Fibroblast of pulmonary artery (primary cell): ENCODE measurements at places on chromosomes 13 and 19.
A peak's percentile ranks its signal among the peaks of the same experiment; 100 is the strongest.

- no peak for DNase-seq
Observed at GRCh38 chr13:88360761-88361160, 689.6 kb downstream of the SLITRK5 start.

GRCh38 chr13:105272660-105273631 is 1262.5 kb downstream of the EFNB2 start:
- no peak for DNase-seq

DNA sequence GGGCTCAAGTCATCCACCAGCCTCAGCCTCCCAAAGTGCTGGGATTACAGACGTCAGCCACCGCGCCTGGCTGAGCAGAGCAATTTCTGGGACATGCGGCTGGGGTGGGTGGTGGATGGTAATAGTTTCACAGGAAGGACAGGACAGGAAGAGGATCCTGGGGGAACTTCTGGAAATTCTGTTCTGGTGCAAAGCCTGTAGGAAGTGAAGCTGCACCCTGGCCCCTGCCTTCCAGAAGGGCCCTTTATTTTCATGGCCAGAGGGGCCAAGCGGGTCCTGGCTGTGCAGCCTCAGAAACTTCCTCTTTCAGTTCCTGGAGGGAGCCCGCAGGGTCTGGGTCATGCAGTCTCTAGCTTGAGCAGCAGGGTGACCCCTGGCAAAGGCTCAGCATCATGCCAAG is 15.7 kb downstream of the FEM1A start:
- no peak for DNase-seq

DNA sequence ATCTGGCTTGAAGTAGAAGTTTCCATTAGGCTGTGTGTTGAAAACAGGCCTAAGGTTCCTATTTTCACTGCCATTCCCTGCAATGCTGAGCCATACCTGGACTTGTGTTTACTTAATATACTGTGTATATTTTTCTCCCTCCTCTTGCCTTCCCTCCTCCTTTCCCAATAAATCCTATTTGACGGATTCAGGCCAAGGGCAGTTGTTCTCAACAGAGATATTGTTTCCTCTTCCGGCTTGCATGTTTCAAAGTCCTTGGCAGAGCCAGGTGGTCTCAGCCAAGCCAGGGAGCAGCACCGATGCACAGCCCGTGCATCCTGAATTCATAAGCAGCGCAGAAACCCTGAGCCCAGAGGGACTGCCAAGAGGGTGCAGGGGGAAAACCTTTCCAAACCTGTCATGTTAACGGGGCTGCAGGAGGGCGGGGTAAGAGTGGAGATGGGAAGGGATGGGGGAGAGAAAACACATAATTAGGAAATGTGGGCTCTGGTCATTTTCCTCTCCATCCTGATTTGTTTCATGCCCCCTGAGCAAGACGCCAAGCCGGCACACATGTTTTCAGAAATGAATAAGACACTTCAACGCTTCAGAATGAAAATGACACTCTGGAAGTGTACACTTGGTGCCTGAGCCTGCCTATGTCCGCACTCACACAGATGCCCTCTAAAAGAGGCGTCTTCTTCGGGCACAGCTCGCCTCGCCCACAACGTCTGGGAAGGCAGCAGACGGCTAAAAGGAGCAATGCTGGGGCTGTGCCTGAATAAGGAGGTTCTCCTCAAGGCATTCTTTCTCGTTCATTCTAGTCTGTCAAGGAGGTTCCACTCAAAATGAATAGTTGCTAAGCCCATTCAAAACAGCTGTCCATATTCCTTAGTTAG is 149.3 kb upstream of the UBL3 start:
- DNase-seq: no peak

GRCh38 chr13:94173312-94173854 is 306.1 kb downstream of the DCT start:
- no peak for DNase-seq

- peak; percentile 78 for DNase-seq
Observed at GRCh38 chr13:37716420-37717195, 118.0 kb upstream of the POSTN start.

GRCh38 chr19:14632286-14632685 is 42.4 kb downstream of the ADGRE3 start:
- peak; percentile 24 for DNase-seq

- DNase-seq: peak; percentile 69
Observed at GRCh38 chr13:113022745-113023574, 53.9 kb downstream of the MCF2L start.

DNA sequence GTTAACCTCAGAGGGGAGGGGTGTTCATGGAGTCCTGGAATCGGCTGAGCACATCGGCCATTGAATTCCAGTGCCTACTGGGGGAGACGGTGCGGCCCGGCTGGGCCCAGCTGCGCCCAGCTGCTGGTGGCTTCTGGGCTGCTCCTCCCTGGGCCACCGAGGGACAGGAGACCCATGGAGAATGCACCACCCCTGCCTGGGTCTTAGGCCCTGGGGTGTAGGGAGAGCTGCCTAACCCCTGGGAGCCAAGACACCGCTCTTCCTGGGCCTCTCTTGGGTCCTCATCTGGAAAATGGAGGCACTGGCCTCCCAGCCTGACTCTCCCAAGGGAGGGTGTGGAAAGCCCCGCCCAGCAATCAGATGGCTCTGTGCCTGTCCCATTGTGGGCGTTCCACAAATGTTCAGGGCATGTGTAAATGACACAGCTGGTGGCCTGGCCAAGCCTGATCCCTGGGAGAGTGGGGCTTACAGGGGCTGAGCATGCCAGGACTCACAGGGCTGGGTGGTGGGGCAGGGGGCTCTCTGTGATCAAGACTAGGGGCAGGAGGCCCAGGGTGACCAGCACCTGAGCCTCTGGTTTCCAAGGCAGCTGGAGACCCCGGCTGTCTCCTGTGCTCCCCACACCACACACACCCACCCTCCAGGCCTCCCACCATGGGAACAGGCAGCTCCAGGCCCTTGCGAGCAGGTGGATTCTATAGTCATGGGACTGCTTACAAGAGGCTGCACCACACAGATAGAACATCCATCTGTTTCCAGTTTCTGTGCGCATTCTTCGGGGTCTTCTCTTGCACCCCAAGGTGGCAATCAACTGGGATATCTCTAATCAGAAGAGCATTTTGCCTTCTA is 150.9 kb downstream of the URI1 start:
- no peak for DNase-seq

- DNase-seq: no peak
Observed at GRCh38 chr19:33424181-33424580, 50.7 kb downstream of the CEBPG start.

- DNase-seq: peak; percentile 28
Observed at GRCh38 chr13:105778196-105778595, 757.3 kb downstream of the EFNB2 start.

GRCh38 chr13:102441085-102441484 is 39.2 kb upstream of the FGF14 start:
- no peak for DNase-seq

- no peak for DNase-seq
Observed at GRCh38 chr19:13150931-13151604, 857 bp downstream of the IER2 start.

GRCh38 chr13:107065036-107065435 is 497.1 kb upstream of the ARGLU1 start:
- no peak for DNase-seq

- DNase-seq: peak; percentile 84
Observed at GRCh38 chr19:5947435-5947834, 30.5 kb downstream of the RANBP3 start.

DNA sequence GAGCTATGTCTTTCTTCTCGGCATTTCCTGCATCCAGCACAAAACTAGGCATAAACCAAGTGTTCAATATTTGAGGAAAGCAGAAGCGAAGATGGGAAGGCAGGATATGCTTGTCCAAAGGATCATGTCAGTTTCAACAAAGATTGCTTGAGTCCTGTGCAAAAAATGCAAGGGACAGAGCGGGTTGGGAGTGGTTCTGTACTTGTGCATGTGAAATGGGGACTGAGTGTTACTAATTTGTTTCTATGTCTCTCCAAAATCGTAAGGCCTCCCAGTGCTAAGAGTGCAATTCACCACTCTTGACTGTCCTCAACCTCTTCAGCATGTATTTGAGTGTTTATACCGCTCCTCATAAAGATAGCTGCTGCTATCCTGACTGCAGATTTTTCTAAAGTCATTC is 166.2 kb downstream of the DLEU7 start:
- no peak for DNase-seq

GRCh38 chr13:92769046-92769445 is 457.6 kb upstream of the GPC6 start:
- DNase-seq: peak; percentile 47

GRCh38 chr19:50602935-50603334 is 34.7 kb upstream of the LRRC4B start:
- no peak for DNase-seq

DNA sequence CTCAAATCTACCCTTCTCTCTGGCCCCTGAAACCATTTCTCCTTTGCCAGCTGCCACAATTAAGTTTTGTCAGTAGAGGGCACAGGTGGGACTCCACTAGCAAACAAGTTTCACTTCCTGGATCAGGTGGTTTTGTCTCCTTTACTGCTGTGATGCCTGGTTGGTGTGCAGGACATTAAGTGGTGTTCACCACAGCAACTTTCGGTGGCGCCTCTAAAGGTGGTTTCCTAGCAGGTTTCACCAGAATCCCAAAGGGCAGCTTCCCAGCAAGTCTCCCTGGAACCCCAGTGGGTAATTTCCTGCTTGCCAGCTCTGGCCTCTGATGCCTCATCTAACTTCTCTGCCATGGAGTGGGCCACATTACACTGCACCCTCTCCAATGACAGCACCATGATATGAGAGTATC is 16.6 kb downstream of the MED4 start:
- peak; percentile 19 for DNase-seq

DNA sequence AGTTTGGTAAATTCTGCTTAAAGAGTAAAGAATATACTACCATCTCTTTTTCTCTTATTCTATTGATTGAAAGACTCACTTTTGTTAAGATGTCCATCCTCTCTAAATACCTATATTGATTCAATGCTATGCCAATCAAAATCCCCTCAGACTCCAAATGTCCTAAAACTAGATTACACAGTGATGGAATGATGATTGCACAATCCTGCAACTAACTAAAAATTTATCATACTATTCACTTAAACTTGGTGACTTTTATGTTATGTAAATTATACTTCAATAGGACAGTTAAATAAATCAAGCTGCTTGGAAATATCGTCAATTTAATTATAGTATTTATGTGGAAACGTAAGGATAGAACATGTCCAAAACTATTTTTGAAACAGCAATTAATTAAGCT is 2765.1 kb upstream of the PCDH20 start:
- DNase-seq: no peak

GRCh38 chr19:50649433-50650391 is at the start of gene C19orf81:
Gene C19orf81, plus strand, starts transcription at chr19:50649445. Its CDS starts 0 bp downstream, at chr19:50649445.
- peak; percentile 36 for DNase-seq

DNA sequence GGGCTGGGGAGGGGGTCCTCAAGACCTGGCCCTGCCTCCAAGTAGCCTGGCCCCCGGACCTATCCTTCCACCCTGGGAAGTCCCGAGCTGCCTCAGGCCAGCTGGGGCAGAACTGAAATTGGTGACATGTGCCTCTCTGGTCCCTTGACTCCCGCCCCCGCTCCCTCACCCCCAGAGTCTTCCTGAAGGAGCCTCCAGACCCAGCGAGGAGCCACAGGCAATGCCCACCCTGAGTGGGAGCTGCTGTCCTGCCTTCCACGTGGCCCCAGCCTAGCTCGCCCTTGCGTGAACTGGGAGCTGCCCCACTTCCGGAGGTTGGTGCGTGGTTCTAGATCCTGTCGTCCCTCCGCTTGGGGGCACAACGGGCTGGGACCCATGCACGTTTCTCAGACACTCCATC is 34.6 kb downstream of the CEBPA start:
- no peak for DNase-seq

DNA sequence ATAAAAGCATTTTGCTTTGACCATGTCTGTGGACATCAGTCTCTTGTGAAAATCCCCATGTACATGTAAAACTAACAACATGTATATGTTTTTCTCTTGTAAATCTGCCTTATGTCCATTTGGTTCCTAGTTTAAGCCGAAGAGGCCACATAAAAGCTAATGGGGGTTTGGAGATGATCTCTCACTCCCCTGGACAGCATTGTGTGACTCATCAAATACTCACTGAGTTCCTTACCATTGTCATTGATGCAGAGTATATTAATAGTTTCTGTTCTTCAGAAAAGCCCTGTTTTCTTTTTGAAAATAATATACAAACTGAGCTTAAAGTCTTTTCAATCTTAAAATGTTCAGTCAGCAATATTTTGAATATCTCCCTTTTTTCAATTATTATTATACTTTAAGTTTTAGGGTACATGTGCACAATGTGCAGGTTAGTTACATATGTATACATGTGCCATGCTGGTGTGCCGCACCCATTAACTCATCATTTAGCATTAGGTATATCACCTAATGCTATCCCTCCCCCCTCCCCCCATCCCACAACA is 536.7 kb upstream of the HTR2A start:
- DNase-seq: peak; percentile 10

DNA sequence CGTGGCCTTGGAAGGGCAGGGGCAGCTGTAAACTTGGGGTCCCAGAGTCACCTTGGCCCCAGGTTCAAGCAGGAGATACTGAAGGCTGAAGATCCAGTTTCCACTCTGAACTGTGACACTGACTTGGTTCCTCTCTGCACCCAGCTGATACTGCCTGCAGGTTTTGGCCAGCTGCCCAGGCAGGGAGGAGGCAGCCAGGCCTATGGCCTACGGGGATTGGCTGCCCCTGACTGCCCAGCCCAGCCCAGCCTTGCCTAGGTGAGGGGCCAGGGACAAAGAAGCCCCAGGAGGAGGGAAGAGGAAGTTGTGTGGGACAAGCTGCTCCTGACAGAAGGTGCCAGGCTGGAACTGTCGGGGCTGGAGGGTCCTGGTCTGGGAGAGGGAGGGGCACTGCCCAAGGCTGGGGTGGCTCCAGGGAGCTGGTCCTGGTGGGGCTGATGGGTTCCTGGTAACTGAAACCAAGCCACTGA is 51.7 kb upstream of the CYP4F8 start:
- no peak for DNase-seq

DNA sequence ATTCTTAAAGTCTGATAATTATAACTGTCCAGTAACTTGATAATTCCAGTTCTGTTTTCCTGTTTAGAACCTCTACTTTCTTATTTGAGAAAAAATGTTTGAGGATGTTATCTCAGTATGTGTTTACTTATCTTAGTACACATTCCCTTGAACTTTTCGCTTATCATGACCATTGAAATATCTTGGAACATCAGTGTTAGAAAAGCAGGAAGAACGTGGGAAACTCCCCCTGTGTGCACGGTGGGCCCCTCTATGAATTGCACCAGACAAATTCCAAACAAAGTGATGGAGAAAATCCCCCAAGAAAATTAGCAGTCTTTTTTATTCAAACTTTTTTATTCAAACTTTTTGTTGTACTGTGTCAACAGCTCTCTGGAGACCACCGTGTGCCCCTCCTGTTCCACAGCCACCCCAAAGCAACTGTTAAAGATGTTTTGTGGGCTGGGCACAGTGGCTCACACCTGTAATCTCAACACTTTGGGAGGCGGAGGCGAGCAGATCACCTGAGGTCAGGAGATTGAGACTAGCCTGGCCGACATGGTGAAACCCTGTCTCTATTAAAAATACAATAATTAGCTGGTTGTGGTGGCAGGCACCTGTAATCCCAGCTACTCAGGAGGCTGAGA is 78.3 kb upstream of the PEG3 start:
- DNase-seq: no peak

GRCh38 chr19:5498830-5499550 is 43.8 kb downstream of the ZNRF4 start:
- DNase-seq: no peak

- DNase-seq: no peak
Observed at GRCh38 chr13:23583491-23583890, 13.3 kb downstream of the TNFRSF19 start.

GRCh38 chr13:43760257-43760656 is 26.5 kb downstream of the ENOX1 start:
- no peak for DNase-seq
